ENCODE measurements at places on chromosomes 13 and 19. TPM values are rescaled to one million over a fixed set of nuclear protein-coding genes. Genes with fewer than 3 reads are reported as not detected.
A peak's percentile ranks its signal among the peaks of the same experiment; 100 is the strongest.

GRCh38 chr19:54333586-54334298 is 5.2 kb downstream of the LILRA4 start:
- DNase-seq, result no peak

- DNase-seq, result no peak
These were observed 6.3 kb downstream of the BICRA start for GRCh38 chr19:47615230-47615629.

GRCh38 chr13:23289917-23290357 is 109.2 kb downstream of the SGCG start:
- no peak for DNase-seq

DNA sequence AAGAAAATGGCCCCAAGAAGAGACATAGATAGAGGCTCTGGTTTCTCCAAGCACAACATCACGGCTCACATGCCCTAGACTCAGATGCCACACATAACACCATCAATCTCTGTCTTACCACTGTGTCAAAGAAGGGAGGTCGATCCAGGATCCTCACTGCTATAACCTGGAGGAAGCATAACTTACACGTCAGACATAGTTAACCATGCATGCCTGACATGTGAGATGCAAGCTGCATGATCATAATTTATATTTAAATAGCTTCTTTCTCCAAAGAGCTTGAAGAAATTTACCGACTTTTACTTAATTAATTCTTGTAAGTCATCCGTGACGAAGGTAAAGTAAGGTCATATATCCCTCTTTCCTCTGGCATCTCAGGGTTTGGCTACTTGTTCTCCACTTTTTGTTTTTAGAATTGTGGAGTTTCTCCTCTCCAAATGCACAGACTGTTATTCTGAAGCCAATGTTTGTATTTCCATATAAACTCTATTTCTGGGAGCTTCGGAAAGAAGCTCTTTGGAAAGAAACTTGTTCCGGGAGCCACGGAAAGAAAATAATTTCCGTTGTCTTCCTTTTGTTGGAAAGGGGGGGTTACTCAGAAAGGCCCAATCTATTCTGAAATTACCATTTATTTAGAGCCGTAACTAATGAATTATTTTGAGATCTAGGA is 205.6 kb downstream of the LHFPL6 start:
- DNase-seq, result no peak

Gene NCAN
- total RNA-seq, result not detected

Gene EHD2
- total RNA-seq, result 70.3 TPM

DNA sequence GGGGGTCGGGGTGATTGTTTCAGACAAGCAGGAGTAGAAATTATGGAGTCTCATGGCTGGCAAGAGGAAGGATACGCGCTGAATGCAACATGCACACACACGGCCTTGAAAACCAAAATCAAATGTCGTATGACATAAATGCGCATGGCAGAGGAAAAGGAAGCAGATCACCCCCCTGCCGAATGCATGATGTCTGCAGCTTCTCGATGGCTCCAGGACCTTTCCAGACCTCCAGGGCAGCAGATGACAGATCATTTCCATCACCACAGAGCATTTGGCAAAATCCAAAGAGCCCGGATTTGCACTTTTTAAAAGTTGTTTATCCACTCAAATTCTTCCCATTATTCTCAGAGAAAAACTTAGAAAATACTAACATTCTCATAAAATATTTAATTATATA is 211.7 kb downstream of the NHLRC3 start:
- no peak for DNase-seq

- no peak for DNase-seq
These were observed 46.9 kb upstream of the UQCRFS1 start for GRCh38 chr19:29259867-29260281.

GRCh38 chr19:49676136-49676783 is 811 bp upstream of the PRMT1 start:
- DNase-seq, result peak; percentile 92

Gene SLC6A16
- total RNA-seq, result 0.56 TPM

DNA sequence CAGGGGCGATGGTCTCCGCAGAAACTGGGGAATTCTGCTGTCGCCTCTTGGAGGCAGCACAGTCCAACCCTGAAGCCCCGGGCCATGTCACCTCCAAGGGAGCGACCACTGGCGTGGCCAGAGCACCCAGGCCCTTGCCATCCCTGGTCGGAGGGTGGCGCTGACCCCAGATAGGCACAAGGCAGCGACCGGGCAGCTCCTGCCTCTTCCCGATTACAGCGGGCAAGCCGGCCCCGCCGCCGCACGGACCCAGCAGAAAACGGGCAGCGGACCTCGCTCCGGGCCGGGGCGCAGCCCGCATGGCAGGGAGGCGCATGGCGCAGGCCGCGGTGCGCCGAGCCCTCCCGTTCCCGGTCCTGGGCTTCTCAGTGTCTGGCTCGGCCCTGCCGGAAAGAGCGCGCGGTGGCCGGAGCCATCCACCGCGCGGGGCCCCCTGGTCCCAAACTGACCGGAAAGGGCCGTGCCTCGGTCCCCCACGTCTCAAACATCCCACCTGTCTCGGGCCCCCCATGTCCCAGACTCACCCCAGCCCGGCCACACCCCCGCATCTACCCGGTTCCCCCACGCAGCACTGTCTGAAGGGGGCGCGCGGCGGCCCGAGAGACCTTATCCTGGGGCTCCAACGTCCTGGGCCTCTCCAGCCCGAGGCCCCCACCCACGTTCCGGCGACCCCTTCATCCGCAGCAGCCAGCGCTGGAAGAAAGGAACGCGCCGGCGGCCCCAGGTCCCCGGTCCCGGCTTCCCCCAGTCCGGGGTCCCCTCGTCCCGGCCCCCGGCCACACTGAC is 727 bp downstream of the CERS1 start:
- DNase-seq, result no peak

Gene ZNF491
- total RNA-seq, result 1.6 TPM

- DNase-seq, result no peak
These were observed 22.6 kb downstream of the RXFP2 start for GRCh38 chr13:31761951-31762350.

All from right atrium auricular region (tissue), 2 donors.